Choroid plexus epithelial cell (primary cell): ENCODE measurements at places on chromosomes 2 and 18.

- DNase-seq = no peak
These were observed 438.3 kb downstream of the SPAG16 start for GRCh38 chr2:213722565-213722964.

DNA sequence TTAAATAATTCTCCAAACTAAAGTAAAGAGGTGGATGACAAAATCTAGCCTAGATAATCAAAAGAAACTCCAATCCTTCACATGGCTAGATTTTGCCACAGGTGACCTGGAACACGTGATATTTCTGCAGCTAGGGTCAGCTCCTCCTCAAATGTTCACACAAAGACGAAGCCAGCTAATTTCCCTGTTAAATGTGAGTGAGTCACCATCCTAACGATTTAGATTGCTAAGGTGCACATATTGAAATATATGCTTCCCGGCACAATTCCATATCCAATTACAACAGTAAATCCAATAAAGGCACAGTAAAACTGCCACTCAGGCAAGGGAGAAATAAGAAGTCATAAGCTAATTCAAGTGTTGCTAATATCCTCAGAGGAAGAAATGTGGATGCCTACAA lies 28.7 kb downstream of the IKZF2 start:
- no peak for DNase-seq

GRCh38 chr2:42267530-42267929 lies 93.5 kb downstream of the COX7A2L start:
- no peak for DNase-seq

- DNase-seq = no peak
These were observed 56.0 kb downstream of the BARD1 start for GRCh38 chr2:214753455-214753854.

- no peak for DNase-seq
These were observed 87.7 kb upstream of the DDX18 start for GRCh38 chr2:117726747-117727146.

GRCh38 chr18:7918701-7919100 lies 351.6 kb downstream of the PTPRM start:
- DNase-seq = peak; percentile 50

GRCh38 chr2:150247481-150247880 lies 240.0 kb downstream of the RND3 start:
- DNase-seq = no peak

DNA sequence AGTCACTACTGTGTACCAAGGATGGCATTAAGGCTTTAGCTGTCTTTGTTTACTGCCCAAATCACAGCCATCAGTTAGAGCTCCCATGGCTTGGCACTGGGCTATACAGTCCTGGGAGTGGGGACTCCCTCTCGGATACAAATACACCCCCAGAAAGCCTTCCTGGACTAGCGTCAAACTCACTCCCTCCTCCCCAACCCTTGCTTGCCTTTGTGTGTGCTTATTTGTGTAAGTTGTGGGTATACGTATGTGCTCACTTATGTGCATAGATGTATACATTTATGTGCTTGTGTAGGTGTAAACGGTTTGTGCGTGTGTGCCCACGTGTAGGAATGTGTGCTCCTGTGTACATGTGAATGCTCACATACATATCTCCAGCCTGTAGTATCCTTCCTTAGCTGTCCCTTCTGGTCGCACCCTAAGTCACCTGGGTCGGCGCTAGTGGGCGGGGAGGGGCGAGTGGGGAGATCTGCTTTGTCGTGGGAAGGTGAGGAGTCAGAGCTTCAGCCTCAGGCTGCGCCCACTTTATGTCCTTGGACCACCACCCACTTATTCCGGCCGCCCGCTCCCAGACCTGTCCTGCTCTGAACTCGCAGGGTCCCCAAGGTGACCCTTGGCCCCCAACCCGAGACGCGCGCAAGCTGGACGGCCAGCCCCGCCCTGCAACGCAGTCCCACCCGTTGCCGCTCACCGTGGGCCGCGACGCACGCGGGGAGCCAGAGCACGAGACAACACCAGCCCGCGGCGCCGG lies 461 bp downstream of the PRADC1 start:
- DNase-seq = no peak

DNA sequence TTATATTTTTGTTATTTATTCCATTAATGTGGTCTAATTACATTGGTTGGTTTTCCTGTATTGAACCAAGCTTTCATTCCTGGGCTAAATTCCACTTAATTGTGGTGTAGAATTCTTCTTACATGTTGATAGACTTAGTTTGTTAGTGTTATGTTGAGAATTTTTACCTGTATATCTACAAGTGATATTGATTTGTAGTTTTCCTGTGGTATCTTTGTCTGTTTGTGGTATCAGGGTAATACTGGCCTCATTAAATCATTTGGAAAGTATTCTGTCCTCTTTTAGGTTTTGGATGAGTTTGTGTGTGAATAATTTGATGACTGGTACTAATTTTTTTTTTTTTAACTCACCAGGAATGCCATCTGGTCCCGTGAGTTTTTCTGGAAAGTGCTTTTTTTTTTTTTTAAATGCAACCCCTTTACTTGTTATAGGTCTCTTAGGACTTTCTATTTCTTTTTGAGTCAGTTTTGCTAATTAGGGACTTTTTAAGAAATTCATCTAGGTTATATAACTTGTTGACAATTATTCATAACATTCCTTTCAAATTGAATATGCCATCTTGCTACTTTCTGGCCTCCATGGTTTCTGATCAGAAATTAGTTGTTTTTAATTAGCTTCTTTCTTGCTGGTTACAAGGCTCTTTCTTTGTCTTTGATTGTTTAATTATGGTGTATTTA lies 232.8 kb downstream of the CCDC85A start:
- no peak for DNase-seq

DNA sequence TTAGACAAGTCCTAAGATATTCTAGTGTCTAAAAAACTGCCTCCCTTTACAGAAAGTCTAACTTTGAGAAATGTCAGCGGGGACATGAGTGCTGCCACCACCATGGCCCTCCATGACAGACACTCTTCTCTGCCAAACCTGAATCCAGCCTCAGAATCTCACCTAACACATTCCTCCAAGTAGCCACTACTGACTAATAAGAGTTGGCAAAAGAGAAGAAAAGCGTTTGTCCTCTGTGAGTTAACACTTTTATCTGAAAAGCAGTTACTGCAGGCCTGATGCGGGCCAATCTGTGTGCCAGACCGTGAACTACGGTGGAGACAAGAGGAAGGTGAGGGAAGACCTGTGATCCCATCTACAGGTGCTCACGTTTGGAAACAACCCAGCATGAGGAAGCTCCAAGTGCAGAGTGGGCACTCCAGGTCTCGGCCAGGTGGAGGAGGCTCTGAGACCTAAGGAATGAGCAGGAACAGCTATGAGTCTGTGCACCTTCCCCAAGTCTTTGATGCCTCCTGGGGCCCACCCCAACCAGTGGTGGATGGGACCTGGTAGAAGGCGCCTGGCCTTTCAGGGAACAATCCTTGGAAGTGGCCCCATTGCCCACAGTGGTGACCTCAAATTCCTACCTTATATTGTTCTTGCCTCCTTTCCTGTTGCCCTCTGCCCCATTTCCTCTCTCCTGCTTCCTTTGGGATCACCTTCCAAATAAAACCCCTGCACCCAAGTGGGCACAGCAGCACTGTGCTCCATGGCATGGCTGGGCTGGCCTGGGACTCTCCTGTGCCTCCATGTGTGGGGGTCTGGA lies 91.6 kb downstream of the BIN1 start:
- no peak for DNase-seq

- DNase-seq = no peak
These were observed 15.9 kb upstream of the DSG2 start for GRCh38 chr18:31482051-31482450.

- DNase-seq = no peak
These were observed 283.1 kb downstream of the SP3 start for GRCh38 chr2:173681881-173682650.

DNA sequence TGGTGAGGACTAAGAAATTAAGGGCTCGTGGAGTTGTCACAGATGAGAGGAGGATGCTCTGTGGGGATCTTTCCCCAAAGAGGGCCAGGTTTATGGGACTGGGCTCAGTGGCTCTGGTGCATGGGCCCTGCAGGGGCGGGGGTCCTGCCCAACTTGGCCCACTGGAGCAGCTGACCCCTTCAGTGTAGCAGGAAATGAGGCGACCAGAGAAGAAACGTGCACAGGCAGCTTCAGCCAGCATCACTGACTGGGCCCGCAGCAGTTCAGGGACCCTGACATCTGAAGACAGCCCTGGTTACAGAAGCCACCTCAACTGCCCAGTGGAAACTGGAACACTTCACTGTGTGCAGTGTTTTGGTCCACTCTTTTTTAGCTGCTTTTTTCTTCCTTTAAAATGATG lies 72.8 kb downstream of the EMILIN2 start:
- DNase-seq = no peak
